ENCODE measurements at places on chromosomes 11 and 22.

- no peak for DNase-seq
These were observed 34.9 kb upstream of the PPP2R1B start for GRCh38 chr11:111801135-111801534.

DNA sequence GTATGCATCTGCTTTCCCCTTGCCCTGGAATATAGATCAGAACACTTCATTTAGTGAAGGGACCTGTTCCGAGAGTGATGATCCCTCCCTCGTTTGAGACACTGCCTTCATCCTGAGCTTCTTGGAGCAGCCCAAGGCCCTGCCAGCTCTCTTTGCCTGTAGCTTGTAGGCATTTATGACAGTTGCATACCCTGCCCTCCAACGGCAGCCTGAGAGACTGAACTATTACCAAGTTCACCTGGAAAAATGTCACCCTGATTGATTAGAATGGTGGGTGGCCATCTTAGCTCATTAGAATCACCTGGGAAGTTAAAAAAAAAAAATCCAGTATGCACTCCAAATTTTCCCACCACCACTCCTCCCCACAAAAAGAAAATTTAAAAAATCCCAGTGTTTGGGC lies 1.5 kb downstream of the MICAL3 start:
- no peak for DNase-seq

GRCh38 chr11:102521121-102521520 lies 9.4 kb downstream of the MMP7 start:
- no peak for DNase-seq

- DNase-seq: peak; percentile 74
These were observed 41.1 kb downstream of the GRAMD4 start for GRCh38 chr22:46661221-46661851.

DNA sequence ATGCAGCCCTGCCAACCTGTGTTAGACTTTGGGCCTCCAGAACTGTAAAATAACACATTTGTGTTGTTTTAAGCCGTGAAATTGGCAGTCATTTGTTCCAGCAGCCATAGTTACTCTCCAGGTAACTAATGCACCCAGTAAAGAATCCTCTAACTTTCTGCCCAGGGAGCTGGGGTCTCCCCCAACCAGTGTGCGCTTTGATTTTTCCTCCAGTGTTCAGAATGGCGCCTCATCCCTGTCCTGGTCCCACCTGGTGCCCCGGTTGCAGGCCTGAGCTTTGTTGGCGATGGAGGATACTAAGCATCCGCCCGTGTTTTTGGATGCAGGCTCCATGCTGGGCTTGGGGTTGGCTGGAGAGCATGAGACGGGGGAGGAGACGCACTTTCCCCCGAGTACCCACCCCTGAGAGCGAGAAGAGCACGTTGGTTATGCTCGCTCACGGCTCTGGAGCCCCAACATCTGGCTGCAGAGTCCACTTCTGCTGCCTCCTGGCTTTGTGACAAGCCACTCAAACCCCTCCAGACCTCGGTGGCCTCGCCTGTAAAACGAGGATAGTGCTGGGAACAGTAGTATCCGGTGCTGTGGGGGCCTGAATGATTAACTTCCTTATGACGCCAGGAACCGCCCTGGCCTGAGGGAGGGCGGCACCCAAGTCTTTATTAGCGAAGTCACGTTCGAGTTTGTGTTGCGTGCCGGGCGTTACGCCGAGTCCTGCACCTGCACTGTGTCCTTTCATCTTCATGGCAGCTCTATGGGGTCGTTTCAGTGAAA lies 25.8 kb downstream of the MRGPRD start:
- DNase-seq: no peak

GRCh38 chr11:97995874-97996273 lies 1024.9 kb upstream of the CNTN5 start:
- DNase-seq: no peak
